ENCODE measurements at places on chromosomes 3 and 15. TPM values are rescaled to one million over a fixed set of nuclear protein-coding genes. Genes with fewer than 3 reads are reported as not detected.
A peak's percentile ranks its signal among the peaks of the same experiment; 100 is the strongest.

SNX4 gene
- polyA plus RNA-seq, result 43.1 TPM

KBTBD13 gene
- polyA plus RNA-seq, result 1.8 TPM

DNA sequence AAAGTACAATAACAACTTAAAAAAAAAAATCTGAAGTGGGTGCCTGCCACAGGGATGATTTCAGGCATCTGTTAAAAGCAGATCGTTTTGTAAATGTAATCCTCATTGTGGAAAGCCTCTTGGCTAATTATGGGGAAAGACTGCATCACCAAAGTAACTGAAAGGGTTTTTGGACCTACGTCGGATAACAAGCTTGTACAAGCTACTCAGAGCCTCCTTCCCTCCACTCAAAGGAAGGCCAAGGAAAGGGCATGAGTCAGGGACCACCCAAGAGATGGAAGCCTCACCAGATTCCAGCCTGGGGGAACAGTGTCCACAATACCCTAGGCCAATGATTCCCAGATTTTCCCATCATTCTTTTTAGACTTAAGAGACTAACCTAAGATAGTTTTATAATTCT, 84.3 kb downstream of the ATP1B3 start:
- DNase-seq, result peak; percentile 69

- no peak for DNase-seq
Measured at GRCh38 chr3:62374341-62375218, 1.2 kb upstream of the FEZF2 start.

DNA sequence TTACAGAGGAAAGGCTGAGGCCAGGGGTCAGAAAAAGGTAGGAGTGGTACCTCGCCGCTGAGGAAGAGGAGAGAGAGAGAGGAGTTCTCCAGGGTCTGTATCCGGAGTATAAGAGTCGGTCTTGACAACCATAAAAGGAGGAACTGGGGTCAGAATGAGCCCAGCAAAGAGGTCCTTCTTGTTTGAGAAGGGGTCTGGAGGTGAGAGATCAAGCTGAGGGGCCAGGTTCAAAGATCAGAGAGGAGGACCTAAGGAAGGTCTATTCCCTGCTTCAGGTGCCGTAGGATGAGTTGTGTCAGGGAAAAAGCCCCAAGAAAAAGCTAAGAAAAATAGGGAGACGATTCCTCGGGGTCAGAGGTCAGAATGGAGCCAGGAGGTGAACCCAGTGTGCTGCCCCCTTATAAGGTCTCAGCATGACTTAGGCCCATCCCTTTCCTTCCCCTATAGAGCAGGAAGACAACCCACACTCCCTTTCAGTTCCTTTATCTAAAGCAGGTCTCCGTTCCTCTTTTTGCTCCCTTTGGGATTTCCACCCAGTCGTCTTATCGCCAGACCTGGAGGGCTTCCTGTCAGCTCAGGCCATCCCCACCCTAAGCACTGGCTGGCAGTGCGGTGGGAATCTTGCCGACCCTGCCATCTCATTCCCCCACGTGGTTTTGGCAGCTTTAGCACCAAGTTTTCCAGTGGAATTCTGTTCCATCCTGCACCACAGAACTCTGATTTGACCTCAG, 651 bp downstream of the MTMR14 start:
- DNase-seq, result peak; percentile 29
